Activated naive CD4-positive, alpha-beta T cell (primary cell): ENCODE measurements at places on chromosomes 13 and 19.

DNA sequence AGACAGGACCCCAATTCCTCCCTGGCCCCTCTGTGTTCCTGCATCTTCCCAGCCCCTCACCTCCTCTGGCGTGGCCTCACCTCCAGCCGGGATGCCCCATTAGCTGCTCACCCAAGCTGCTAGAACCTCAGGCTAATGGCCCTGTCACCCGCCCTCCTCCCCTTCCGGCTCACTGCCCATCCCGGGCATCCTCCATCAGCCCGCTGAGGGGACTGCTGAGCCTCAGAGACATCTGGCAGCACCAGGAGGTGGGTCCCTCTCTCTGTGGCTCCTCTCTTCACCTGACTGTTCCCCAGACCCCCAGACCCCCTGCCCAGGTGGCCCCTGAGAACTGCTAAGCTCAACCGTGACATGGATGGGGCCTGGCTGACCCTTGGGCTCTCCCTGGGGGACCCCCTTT lies 2.9 kb downstream of the FFAR1 start:
- DNase-seq: no peak

DNA sequence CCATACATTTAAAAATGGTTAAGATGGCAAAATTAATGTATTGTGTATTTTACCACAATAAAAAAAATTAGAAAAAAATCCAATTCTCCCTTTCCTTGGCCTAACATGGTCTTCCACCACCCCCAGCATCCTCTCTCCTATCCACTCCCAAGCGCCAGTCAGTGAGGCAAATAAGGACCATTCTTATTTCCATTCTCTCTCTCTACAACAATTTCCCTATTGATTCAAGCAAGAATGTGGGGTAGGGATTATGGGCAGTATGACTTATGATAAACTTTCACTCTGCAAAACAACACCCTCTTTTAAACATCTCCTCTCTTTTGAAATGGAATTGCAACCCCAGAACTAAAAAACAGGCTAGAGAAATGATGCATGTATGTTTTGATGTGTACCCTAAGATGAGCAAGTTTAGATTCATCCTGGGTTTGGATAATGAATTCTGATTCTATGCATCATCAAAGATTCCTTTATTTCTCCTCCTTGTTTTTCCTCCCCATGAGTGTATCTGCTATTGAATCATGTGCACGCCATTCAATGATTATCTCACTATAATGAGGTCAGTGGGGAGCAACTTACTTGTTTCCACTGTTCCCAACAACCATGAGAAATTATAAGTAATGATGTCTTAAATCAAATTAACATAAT lies 3.5 kb downstream of the STARD13 start:
- no peak for DNase-seq

GRCh38 chr13:113632706-113633484 lies 25.1 kb downstream of the ATP4B start:
- DNase-seq: no peak

GRCh38 chr19:5216141-5216847 lies 124.3 kb downstream of the PTPRS start:
- no peak for DNase-seq

GRCh38 chr13:73536865-73537264 lies 478.1 kb downstream of the KLF5 start:
- no peak for DNase-seq

DNA sequence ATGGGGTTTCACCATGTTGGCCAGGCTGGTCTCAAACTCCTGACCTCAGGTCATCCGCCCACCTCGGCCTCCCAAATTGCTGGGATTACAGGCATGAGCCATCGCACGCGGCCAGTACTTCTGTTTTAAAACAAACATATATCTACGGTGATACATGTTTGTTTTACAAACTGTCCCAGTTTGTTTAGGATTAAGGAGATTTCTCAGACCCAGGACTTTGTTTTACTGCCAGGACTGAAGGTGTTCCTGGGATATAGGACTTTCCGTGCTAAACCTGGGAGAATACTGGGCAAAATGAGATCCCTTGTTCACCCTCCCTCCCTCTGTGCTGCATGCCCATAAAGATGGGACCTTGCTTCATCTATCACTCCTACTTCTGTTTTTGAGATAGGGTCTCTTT lies 8.8 kb downstream of the NLRP8 start:
- no peak for DNase-seq

DNA sequence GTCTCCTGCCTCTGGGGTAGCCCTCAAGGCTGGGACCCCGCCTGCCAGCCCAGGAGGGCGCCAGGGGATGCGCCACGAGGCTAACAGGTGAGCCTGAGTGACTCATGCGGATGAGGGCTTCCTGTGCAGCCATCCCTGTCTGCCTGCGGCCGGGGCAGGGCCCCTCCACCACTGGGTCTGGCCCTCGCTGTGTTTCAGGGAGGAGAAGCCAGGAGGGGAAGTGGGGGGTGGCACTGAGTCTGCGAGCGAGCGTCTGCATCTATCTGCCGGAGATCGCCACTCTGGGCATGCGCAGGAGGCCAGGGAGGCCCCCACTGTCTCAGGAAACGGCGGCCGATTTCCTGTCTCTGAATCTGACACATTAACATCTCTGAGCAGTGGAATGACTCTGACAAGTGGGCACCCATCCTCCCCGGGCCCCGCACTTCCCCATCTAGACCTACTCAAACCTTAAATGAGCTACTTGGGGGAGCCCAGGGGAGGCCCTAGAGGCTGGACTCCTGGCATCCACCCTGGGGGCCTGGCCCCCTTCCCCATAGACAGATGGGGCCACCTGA lies 19.7 kb downstream of the RFX1 start:
- DNase-seq: peak; percentile 97

DNA sequence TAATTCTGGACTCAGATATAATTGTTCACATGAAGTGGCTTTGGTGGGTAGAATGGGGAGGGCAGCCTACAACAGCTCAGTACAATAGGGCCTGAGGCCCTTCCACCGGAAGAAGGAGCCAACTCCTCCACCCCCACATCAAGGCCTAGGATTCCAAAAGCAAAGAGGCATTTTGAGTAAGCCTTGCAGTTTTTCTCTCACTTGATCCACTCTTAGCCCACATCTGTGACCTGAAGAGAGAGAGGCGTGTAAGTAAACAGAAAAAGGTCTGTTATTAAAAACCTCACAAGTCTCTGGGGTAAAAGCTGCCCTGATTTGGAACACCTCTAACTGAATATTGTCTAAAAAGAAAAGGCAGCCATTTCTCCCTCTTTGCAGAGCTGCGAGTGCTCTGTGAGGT lies 214.1 kb upstream of the KL start:
- no peak for DNase-seq

- no peak for DNase-seq
These were observed 517.2 kb upstream of the SLITRK1 start for GRCh38 chr13:84399320-84400085.
